ENCODE measurements at places on chromosomes 16 and 17.

GRCh38 chr17:35046740-35047283, 16.7 kb downstream of the RFFL start:
- DNase-seq = no peak

- DNase-seq = no peak
Observed at GRCh38 chr17:46983782-46984181, 4.7 kb upstream of the RPRML start.

GRCh38 chr16:53111078-53111791, 56.4 kb downstream of the CHD9 start:
- no peak for DNase-seq

GRCh38 chr16:64234200-64234599, 887.7 kb downstream of the CDH11 start:
- DNase-seq = no peak

DNA sequence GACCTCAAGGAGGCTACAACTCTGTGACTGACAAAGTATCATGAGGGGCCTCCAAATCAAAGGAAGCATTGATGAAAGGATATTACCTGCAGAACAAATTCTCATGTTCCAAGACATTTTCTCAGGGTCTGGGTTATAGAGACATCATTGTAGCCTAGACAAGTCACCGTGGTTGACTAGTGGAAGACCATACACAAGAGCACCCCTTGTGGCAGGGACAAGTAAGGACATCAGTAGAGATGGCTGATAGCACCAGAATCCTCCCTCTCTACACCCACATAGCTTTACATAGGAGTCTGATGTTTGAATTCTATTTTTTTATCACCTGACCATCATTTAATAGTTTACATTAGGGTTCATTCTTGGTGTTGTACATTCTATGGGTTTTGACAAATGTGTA, 32.5 kb upstream of the CDH8 start:
- DNase-seq = no peak

DNA sequence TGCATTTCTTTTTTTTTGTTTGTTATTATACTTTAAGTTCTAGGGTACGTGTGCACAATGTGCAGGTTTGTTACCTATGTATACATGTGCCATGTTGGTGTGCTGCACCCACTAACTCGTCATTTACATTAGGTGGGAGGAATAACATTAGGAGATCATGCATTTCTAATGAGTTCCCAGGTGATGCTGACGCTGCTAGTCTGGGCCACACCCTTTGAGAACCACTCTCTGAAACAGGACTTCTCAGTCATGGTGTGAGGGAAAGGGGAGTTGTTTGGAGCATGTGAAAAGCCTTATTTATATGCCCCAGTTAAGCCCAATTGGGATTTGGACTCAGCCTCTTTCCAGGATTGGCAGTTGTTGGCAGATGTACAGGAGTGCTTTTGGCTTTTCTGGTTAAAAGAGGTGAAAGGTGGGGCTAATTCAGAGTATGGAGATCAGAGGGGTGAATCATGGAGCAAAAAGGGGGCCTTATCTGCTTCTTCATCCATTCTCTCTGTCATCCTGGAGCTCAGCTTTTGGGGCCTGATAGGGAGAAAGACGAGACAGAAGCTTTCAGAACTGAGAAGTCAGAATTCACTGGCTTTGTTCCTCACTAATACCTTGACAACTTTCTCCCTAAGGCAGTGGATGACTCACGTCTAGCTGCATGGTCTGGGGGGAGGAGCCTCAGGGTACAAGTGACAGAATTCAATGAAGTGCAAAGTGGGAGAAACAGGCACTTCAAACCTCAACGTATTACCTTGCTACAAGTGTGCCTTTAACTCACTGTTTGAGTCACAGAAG, 180.0 kb upstream of the CACNG3 start:
- DNase-seq = no peak

GRCh38 chr16:72159386-72159785, 12.6 kb downstream of the PMFBP1 start:
- no peak for DNase-seq

DNA sequence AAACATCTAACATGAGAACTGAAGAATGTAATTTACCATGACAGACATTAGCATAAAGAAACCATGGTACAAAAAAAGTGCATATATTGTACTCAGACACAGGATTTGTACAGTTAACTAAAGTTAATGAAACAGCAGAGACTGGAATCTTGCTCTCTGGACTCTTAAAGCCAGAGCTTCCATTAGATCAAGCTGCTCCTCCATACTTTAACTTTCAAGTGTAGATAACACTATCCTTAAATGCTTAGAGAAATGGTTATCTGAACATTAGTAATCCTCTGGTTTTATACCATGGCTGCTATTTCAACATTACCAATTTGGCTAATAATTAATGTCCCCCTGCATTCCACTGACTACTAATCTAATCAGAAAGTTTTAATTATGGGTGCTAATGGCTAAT, 3.1 kb downstream of the NUDT21 start:
- no peak for DNase-seq

DNA sequence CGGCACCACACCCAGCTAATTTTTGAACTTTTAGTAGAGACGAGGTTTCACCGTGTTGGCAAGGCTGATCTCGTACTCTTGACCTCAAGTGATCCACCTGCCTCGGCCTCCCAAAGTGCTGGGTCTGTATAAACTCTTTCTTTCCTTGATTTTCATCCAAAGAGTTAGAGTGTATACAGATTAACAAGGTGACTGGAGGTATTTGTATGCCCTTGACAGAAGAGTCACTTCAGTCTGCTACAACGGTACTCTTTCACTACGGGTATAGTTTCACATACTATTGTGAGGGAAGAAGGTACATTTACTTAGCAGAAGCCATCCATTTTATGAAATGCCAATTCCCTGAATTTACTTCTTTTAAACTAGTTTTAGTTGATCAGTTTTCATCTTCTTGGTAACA, 32.5 kb downstream of the PPM1E start:
- no peak for DNase-seq
